ENCODE measurements at places on chromosomes 16 and 17.
A peak's percentile ranks its signal among the peaks of the same experiment; 100 is the strongest.

GRCh38 chr16:66426112-66427035, 721 bp upstream of the BEAN1 start:
- peak; percentile 27 for DNase-seq

GRCh38 chr16:75727221-75727620, 931 bp upstream of the CPHXL start:
- no peak for DNase-seq

DNA sequence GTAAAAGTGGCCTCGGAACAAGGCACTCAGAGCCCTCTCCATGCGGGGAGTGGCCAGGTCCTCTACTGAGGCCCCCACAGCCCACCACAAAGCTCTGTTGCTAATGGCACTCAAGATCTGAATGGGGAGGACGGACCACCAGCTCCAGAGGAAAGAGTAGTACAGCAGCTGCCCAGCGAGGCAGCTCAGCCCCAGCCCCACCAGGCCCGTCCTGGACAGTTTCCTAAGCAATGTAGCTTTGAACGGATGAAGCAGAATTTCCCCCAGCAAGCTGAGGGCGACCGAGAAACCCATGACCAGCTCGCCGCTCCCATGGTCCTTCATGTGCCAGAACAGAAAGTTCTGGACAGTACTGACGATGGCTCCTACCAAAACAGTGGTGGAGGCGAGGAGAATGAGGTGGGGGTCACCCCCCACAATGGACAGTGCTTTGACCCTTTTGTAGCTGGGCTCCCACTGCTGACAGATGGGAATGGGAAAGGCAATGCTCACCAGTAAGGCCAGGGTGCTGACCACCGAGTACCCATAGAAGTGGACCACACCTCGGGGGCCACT, 1.5 kb downstream of the MFSD6L start:
- no peak for DNase-seq

- DNase-seq: no peak
These were observed 525.2 kb upstream of the GOT2 start for GRCh38 chr16:59259074-59259949.

GRCh38 chr17:6393351-6393952, 41.5 kb downstream of the AIPL1 start:
- no peak for DNase-seq

DNA sequence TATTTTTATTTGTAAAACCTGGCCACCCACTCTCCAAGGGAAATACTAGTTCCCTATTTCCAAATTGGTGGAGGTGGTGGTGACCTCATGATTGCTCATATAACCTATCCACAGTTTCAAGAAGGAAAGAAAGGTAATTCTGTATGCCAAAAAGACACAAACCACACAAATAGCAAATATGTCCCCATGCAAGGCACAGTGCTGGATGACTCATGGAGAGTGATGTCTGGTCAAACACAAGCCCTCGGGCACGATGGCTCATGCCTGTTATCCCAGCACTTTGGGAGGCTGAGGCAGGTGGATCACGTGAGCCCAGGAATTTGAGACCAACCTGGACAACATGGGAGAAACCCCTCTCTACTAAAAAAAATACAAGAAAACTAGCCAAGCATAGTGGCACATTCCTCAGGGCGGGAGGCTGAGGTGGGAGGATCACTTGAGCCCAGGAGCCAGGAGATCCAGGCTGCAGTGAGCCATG, 64.2 kb downstream of the GNA13 start:
- DNase-seq: no peak
